ENCODE measurements at places on chromosomes 1 and 21. TPM values are rescaled to one million over a fixed set of nuclear protein-coding genes. Genes with fewer than 3 reads are reported as not detected.

GRCh38 chr1:76262601-76263000 lies 188.1 kb downstream of the ST6GALNAC3 start:
- DNase-seq = peak; percentile 13

DNA sequence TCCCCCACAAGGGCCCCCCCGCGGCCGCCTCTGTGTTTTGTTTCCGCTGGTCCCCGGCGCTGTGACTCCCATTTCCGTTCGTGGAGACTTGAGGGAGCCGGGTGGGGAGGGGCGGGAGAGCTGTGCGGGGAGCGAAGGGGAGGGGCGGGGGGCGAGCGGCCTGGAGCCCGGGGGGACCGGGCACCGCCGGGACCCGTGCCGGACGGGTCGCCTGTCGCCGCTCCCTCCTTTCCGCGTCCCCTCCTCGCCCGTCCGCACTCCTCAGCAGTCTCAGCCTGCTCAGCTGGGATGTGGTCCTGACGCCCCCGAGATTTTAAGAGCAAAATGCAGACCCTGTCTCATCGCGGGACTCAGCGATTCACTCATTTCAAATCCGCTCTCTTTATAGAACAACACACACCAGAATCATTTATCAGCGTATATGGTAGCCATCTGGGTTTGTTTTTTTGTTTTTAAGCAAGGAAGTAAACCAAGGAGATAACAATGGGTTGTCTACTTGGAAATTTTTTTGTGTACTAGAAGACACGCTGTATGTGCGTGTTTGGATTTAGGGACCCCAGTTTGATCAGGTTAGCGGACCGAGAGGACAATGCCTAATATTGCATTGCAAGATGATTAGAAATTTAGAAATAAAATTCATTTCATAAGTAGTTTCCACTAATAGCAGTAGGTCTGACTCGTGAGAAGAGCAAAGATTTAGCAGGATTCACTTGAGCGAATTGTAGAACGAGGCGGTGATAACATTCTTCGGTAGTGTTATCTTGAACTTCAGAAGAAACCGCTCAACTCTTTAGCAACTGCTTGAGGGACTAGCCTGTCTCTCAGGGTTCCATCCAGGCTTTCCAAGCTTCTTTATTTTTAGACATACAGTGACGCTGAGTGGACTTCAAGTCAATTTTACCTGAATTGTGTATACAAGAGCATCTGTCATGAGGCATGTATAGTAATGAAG lies 1.1 kb downstream of the GABPA start:
- peak; percentile 88 for DNase-seq

Gene OR14A2
- not detected for total RNA-seq

DNA sequence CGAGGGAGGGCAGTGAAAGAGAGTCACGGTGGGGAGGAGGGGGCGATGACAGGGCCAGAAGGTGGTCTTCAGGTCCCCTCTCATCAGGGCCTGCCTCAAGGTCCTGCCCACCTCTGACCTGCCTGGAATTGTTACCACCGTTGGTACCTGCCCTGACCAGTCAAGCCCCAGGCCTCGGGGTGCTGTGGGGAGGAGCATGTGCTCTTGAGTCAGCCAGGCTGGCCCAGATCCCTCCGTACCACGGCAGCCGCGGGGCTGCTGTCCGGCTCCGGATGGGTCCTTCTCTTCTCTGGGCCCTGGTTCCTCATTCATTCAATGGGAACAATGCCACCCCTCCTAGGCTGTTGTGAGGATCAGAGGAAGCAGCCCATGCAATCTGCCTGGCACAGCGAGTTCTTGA lies 22.0 kb downstream of the SERINC2 start:
- no peak for DNase-seq

DNA sequence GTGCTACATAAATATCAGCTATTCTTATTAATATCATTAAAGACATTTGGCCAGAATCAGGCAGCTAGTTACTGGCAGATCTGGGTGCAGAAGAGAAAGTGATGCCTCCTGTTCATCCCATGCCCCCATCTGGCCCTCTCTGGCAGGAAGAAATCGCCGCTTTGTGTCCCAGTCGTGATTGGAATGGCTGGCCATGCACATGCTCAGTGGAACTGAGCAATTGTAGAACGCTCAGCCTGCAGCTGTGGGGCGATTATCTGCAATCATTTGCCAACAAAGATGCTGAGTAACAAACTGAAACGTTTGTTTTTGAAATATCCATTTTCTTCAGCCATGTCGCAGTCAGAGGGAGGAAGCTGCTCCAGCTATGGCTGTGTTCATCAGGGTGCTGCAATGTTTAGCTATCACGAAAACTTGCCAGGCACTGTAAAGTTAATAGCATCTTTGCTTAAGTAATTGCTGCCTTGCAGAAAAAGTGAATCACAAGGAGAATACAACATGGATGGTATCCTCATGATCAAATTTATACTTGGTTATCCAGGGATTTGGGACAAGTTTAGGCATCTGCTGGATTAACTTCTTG lies 36.5 kb downstream of the NGF start:
- peak; percentile 11 for DNase-seq

DNA sequence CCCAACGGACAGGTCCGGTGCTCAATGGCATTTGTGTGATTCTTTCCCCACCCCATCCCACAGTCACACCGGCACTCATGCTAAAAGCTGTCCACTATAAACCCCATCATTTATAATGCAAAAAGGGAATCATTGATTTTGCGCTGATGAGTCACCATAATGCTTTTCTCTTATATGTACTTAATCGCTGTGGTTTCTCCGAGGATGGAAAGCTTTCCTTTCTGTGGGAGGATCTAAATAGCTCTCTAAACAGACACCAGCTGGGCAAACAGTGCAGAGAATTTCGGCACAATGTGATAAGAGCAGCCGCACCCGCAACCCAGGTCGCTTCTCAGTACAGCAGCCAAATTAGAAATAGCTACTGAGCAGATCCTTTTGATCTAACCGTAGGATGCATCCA lies 85.6 kb downstream of the SETD4 start:
- peak; percentile 28 for DNase-seq

Gene LRRC53
- not detected for total RNA-seq

Gene TMIGD3
- 0.43 TPM for total RNA-seq

DNA sequence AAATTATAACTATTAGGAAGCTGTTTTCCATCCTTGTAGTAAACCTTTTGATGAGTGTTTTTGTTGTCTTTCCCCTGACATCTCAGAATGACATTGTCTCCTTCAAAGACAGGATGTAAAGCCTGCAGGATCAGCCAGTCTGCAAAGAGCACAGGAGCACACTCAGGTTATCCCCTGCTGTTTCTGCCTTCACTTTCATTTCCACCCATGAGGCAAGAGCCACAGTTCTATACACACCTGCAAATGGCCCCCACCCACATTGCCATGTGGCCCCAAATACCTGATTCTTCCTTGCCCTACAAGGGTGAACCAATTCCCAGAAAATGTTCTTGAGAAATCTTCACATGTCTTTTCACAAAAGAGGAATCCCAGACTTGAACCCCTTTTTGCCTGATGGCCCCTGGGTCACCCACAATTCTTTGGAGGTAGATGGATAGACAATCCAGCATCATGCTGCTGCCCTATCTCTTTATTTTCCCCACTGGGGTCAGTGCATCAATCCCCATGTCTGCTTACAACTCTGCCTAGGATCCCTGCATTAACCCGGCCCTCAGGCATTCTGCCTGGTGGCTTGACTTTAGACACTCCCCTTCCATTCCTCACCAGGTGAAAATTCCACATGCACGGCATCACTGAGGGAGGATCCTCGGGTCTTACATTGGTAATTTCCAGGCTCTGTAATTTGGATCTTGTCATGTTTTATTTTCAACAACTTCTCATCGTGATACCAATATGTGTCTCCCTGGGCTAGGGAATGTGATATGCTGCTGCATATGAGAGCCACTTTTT lies 2.6 kb downstream of the FCRL3 start:
- no peak for DNase-seq

- DNase-seq = peak; percentile 16
Observed at GRCh38 chr1:55584526-55585401, 369.6 kb upstream of the USP24 start.

- DNase-seq = no peak
Observed at GRCh38 chr1:244164511-244164890, 113.4 kb downstream of the ZBTB18 start.

DNA sequence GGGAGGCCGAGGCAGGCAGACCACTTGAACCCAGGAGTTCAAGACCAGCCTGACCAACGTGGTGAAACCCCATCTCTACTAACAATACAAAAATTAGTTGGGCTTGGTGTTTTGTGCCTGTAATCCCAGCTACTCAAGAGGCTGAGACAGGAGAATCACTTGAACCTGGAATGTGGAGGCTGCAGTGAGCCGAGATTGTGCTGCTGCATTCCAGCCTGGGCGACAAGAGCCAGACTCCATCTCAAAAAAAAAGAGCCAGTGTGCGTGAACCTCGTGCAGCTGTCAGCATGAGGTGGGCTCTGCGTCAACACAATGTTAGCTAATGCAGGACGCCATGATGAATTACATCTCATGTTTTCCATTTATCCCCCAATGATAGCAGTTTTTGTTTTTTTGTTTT lies 110.7 kb upstream of the SLC45A1 start:
- DNase-seq = no peak

- DNase-seq = peak; percentile 74
Observed at GRCh38 chr1:22105611-22106207, 37.2 kb downstream of the WNT4 start.

DNA sequence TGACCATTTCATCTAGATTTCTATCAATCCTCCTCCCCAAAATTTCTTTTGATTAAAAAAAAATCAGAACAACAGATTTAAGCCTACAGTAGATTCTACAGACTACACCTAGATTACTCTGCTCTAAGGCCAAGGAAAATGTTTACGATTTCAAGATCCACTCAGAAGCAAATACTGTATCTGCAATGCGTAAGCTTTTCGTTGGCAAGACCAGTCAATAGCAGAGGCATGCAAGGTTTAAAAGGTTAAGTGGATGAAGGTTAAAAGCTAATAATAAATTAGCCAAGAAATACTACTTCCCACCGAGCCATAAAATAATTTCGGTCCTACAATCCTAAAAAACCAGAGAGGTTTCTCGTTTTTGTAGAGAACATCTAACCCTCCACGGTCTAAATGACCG lies 1.3 kb downstream of the CLSTN1 start:
- DNase-seq = peak; percentile 46

Gene IL22RA1
- not detected for total RNA-seq

Gene OR2L2
- not detected for total RNA-seq

DNA sequence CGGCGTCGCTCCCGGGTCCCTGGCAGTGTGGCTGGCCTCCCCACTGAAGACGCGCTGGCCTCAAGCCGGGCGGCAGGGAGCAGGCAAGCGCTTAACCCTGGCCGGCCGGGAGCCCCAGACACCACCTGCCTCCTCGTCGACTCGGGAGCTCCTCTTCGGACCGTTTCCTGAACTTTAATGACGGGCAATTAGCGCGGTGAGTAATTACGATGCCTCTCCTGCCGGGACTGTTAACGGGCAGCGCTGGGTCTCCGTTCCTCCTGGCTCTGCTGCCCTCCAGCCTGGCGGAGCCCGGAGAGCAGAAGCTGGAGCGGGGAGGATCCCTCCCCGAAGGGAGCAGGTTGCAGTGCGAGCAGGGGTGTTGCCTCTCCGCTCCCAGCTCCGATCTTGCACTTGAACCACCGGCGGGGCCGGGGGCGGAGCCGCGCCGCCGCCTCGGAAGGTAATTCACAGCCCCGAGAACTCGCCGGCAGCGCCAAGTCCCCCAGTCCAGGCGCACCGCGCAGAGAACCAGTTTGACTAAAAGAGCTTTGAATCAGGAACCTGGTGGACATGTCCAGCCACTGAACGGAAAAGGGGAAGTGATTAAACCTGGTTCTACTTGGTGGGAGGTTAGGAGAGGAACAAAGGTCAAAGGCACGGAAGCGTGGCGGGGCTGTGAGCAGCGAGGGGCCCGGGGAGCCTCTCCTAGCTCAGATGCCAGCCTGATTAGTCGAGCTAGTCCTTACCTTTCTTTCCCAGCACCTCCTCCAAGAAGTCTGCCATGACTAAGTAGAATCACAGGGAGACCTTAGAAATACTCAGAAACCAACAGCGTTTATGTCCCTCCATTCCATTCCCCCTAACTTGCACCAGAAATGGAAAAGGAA lies 18.3 kb upstream of the PLEKHA6 start:
- peak; percentile 11 for DNase-seq

Gene MYCL
- not detected for total RNA-seq

GRCh38 chr1:226692051-226692792 lies 46.9 kb downstream of the ITPKB start:
- no peak for DNase-seq

Gene SPRR4
- not detected for total RNA-seq

Gene CELSR2
- total RNA-seq = 1.3 TPM

Gene KIF21B
- total RNA-seq = 0.32 TPM

DNA sequence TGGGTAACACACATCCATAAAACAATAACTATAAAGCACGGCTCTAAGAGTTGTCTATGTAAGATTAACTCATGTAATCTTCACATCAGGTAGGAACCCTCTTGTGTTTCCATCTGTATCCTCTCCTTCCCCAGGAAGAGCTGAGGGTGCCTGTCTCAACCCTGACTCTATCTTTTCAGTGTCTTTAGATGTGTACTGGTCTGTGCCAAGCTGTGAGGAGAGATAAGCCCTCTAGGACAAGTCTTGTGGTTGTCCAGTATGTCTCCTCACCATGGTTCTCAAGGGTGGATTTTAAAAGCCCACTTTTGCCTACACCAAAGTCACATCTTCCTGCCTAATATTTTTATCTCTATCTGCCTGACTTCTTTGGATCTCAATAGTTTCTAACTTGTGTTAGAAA lies 300.1 kb downstream of the KCNT2 start:
- DNase-seq = no peak

DNA sequence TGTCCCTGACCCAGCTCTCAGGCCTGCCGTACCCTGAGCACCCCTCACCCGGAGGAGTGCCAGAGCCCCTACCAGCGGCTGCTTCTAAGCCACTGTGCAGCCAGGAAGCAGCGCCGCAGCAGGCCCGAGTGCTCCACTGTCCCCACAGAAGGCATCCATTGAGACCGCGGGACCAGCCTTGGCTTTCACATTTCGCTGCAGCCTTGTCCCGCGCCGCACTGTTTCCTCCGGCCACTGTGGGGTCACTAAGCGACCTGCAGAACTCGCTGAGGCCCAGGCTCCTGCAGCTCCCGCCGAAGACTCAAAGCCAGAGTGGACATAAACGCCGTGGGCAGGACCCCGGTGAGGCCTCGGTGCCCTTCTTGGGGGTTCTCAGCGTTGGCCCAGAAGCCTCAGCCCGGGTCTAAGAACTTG lies 3.0 kb downstream of the ALX3 start:
- no peak for DNase-seq

- DNase-seq = no peak
Observed at GRCh38 chr1:236289492-236290131, 7.9 kb upstream of the ERO1B start.

GRCh38 chr1:245663841-245664240 lies 509.1 kb downstream of the KIF26B start:
- no peak for DNase-seq

DNA sequence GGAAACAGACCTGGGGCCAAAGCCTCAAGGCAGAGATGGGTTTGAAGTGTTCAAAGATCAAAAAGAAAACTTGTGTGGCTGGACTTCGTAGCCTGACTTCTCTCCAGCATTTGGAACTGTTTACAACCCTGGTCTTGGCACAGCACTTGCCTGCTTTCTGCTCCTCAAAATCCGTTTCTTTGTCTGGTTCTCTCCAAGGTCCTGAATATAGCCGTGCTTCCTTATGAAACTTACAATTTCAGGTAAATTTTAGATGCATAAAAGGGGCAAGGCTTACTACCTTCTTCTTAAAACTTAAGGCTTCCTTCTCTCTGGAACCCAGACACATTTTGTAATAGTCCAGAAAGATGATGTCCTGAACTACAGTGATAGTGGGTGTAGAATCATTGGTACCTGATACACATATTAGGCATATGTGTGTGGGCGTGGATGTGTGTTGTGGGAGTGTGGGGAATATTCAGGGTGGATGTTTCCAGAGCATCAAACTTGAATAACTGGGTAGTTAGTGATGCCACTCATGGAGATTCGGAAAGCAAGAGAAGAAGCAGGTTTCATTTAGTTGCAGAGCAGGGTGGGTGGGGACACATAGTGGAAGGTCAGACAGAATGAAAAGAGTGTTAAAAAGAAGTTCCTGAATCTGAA lies 26.4 kb upstream of the FAM78B start:
- DNase-seq = no peak
